ENCODE measurements at places on chromosomes 4 and X. TPM values are rescaled to one million over a fixed set of nuclear protein-coding genes. Genes with fewer than 3 reads are reported as not detected.

The TBC1D9 gene
- total RNA-seq: not detected

DNA sequence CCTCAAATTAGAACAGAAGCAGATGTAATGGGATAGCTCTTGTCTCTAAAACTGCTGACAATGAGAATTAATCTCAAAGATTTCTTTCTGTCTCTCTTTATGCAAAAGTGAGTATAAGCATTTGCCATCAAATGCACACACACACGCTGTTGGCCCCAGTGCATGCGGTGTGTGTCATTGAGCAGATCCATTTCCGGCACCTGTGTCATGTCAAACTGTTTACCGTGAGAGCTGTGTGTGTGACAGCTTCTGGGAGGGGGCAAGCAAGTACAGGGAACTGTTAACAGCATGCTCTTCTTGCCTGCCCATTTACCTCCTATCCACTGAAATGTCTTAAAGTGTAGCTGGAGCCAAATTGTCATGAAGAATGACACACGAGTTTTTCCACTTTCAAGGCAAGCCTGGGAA, 297.9 kb upstream of the FAT4 start:
- no peak for DNase-seq

DNA sequence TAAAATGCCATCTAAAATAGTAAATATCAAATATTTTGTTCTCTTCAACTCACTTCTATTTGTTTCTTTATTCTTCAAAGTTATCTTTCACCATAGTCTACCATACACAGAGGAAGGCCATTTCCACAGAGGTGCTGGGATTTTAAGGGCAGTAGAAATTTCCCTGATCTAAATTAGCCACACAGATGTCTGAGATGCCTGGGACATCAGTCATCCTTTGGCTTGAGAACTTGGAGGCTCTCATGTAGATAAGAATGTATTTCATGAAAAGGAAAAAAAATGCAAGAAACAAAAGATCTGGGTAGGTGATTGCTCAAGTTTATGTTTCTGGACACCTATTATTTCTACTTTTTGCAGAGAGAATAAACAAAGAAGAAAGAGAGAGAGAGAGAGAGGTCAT, 1008.2 kb downstream of the NLGN4X start:
- DNase-seq: no peak

GRCh38 chr4:9691238-9692065, 90.0 kb upstream of the DRD5 start:
- DNase-seq: peak; percentile 94

The MAGEA2 gene
- not detected for total RNA-seq

The TRIM75 gene
- not detected for total RNA-seq

GRCh38 chr4:157096439-157096838, 20.5 kb downstream of the GLRB start:
- DNase-seq: no peak

GRCh38 chr4:78749972-78750727, 26.0 kb upstream of the BMP2K start:
- DNase-seq: no peak

The KIT gene
- total RNA-seq: 0.27 TPM

DNA sequence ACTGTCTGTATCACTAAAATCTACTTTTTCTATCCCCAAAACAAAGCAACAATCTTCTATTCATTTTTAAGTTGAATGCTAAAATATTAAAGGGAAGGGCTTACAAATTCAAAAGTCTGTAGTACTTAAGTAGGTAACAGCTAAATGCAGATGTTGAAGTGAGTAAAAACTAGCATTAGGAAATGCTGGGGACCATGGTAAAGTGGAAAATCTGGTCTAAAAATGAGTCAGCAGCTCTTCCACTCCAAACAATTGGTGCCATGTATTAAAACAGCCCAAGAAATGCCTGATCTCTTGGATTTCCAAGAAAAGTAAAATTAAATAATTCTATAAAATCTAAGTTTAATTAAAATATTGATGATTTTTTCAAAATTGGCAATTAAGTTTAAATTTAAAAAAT, 73.3 kb upstream of the PPP3CA start:
- DNase-seq: no peak

DNA sequence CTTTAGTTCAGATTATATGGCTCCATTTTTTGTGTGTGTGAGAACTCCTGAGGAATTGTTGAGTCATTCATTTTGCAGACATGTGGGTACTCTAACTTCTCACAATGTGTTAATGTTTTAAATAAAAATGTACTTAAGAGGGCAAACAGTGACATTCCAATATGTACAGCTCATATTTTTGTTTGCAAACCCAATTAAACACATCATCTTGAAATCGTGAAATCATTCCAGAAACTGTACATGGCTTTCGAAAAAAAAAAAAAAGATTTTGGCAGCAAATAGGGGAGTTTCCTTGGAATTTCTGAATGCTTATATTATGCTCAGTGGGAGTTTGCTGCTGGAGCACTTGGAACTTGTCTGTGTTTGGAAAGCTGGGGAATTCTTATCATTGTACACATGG, 85.0 kb downstream of the HPGD start:
- no peak for DNase-seq

The ZNF141 gene
- total RNA-seq: 29.3 TPM

- no peak for DNase-seq
These were observed 70.0 kb upstream of the TLL1 start for GRCh38 chr4:165803005-165803404.

DNA sequence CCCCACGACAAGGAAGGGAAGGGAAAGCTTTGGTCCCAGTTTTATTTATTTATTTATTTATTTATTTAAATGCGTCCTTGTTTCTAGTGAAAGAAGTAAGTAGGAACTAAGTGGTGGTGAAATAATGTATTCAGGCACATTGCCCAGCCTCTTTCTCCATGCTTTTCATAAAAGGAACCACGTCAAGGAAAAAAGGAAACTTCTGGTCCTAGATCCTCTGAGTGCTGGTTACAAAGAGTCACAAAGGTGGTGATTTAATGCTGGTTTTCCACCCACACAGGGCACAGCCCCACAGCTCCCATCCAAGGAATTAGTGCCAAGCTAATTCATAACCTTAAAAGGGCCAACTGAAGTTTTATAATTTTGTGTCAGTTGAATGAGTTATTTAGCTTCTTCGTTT, 206.6 kb upstream of the GYPA start:
- no peak for DNase-seq

The ZC4H2 gene
- 10.7 TPM for total RNA-seq

DNA sequence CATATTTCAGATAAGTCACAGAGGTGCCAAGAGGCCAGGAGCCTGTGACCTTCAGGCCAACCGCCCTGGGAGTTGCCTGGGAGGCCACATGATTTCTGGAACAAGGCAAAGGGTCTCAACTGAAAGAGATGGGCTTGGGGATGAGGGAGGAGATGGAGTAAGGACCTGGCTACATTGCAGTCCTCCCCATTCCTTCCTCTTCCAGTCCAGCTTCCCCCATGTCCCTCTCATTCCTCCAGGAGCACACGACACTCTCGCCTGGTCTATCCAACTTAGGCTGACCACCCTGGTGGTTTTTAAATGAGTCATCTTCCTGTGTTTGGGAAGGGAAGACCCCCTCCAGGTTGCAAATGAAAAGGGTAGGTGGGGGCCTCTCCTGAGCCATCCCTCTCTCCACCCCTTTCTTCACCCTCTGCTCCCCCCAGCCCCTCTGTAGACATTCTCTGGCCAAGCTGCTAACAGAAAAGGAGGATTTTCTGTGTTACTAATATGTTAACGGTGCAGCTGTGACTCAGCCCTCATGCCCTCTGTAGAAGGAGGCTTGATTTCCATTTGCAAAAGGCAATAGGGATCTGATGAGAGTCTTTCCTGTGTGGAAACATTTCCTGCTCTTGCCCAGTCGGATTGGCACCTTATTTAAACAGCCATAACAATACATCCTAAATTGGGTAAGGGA, 79.2 kb downstream of the RTL5 start:
- no peak for DNase-seq

GRCh38 chrX:77960567-77960966, 8.9 kb downstream of the PGAM4 start:
- DNase-seq: no peak

- DNase-seq: no peak
These were observed 331.5 kb downstream of the NKX6-1 start for GRCh38 chr4:84167564-84167963.

DNA sequence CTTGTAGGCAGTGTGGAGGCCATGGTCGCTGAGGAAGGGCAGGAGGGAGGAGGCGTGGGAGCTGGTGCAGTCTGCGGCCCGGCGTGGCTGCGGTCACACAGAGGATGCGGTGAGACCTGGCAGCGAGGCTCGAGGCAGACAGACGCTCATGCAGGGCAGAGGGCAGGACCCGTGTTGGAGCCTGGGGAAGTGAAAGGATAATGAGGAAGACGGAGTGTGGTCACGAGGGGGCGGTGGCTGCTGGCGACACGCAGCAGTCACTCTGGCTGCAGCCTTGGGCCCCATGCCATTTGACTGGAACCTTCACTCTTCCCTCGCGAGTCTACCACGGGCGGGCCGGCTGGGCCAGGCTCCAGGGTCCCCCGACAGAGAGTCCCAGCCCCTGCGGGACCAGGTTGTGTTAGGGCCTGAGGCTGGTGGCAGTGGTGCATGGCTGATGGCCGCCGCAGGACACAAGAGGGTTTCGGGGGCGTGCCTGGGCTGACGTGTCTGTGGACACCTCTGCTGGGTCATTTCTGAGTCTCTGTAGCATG, 68.8 kb upstream of the HGFAC start:
- peak; percentile 18 for DNase-seq

DNA sequence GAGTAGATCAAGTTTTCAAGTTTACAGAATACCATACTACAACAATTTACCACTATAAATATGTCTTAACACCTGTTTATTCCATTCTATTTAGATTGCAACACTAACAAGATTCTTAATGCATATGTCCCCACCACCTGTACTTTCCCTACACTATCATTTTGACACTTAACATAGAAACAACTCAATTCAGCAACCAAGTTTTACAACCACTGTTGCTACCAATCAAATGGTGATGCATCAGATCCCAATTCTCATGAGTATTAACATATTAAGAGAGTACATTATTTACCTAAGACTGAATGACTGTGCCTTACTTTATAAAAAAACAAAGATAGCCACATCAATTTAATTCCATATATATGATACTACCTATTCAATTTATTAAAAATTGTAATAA, 49.4 kb downstream of the EIF4E start:
- DNase-seq: no peak

DNA sequence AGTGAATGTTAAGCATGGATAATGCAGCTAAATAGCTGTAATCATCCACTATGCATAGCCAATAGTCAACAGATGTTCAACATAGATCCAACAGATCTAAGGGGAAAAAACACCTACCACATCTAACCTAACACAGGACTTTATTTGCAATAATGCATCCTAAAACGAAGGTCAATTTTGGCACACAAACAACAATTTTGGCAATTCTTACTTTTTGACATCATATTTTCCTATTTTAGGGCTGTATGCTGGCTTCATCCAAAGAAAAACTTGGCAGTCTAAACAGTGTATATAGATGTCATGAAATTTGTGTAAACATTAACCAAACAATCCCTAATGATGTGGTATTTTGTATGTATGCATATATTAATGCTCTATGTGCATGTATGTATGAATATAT, 33.2 kb downstream of the UNC5C start:
- DNase-seq: no peak

DNA sequence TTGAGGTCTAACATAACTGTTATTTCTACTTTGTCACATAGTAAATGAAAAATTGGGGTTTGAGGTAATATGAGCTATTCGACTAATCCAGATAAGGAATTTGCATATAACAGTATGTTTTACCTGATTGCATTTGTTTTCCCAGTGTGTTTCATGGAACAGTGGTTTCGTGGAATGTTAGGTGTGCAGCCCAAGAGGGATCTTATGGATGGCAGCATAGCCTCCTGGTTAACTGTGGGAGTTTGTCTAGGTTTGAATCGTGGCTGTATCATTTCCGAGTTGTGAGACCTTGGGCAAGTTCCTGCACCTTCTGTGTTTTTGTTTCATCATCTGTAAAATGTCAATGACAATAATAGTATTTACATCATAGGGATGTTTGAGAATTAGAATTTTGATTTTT, 7.9 kb downstream of the BMPR1B start:
- DNase-seq: no peak

GRCh38 chr4:14681330-14681729, 321.0 kb upstream of the CPEB2 start:
- DNase-seq: no peak

GRCh38 chr4:8092282-8092681, 66.3 kb downstream of the ABLIM2 start:
- DNase-seq: no peak

DNA sequence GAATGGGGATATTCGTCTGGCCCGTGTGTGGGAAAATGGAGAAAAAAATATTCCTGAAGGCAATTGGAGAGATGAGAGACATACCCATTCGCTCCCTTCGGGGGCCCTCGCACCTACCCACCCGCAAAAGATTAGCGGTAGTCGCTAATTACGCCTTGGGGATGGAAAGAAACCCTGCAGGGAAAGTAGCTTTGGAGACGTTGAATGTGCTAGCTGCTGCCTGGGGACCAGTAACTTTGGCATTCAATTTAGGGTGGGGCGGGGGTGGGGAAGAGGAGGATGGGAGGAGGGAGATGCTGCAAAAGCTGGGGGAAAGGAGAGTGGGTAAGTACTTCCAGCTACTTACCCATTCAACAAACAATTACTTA, 407 bp upstream of the ZC4H2 start:
- DNase-seq: no peak

DNA sequence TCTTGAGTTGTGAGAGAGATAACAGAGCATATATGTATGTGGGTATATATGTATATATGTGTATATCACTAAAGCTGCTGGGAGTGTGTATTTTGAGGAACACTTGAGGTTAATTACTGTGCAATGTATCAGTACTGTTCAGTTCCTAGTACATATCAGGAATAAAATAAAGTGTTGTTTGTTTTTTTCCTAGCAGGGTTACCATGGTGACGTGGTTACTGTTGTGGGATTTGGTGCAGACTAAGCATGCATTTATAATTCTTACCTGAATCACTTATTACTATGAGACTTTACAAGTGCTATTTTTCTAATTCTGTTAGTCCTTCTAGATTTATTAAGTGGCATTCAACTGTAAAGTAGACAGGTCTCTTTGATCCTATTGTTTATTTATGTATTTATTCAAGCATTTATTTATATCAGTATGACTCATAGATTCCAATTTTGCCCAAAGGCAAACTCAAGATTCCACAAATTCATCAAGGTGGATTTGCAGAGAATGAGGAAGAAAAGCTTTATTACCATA, 26.9 kb upstream of the BEX4 start:
- DNase-seq: no peak

The CFP gene
- 2.1 TPM for total RNA-seq

DNA sequence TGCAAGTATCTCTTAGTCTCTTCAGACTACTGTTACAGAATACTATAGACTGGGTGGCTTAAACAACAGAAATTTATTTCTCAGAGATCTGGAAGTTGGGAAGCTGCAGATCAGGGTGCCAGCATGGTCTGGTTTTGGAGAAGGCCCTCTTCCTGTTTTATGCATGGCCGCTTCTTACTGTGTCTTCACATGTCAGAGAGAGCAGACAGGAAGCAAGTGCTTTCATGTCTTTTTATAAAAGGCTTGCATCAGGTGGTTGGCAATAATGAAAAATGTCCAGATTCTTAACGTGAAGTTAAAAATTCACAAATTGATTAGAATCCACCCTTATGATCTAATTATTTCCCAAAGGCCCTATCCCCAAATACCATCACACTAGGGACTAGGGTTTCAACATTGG, 284.9 kb downstream of the RPA4 start:
- DNase-seq: no peak

The GPR34 gene
- total RNA-seq: 0.52 TPM

The SYP gene
- 11.4 TPM for total RNA-seq

All from activated CD8-positive, alpha-beta T cell treated with anti-CD3 and anti-CD28 coated beads for 36 hours (primary cell).